ENCODE measurements at places on chromosomes 2 and 18.

GRCh38 chr2:49924044-49924817, 769.9 kb upstream of the FSHR start:
- no peak for DNase-seq

- DNase-seq, result no peak
Observed at GRCh38 chr2:107592280-107592624, 234.4 kb upstream of the RGPD4 start.

- DNase-seq, result no peak
Observed at GRCh38 chr18:28650860-28651259, 473.9 kb upstream of the CDH2 start.

- no peak for DNase-seq
Observed at GRCh38 chr18:30971338-30971956, 71.1 kb downstream of the DSC3 start.

- no peak for DNase-seq
Observed at GRCh38 chr2:151792589-151792988, 35.6 kb downstream of the ARL5A start.

GRCh38 chr2:185857691-185858090, 119.1 kb downstream of the FSIP2 start:
- DNase-seq, result no peak

DNA sequence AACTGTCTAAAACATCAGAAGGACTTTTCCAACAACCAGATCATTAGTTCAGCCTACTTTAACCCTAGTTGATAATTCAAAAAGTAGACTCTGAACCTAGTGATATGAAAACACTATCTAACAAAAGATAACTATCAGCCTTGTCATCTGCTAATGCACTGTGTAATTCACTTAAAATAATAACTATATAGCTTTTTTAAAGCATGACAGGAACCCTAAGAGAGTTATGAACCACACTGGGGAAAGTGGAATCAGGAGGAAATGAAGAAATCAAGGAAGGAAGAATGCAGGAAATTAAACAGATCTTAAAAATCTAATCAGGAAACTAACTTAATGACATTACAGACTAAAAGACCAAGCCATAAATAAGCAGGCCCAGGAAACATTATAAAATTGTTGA, 9.0 kb downstream of the B4GALT6 start:
- no peak for DNase-seq

DNA sequence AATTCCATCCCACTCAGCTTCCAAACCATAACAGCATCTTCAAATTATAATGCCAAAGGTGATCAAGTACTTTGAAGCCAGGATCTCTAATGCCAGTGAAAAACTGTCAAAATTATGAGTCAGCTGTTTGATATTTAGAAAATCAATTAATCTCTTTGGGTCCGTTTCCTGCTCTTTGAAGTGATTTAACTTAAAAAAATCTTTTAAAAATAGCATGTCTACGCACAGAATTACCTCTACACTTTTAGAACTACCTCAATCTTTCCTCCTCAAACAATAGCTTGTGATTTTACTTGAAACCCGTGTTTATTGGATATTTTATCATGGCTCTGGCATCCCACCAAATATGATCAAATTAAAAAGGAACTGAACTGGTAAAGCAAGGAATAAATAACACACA, 31.3 kb upstream of the TANK start:
- DNase-seq, result no peak

GRCh38 chr18:76970770-76971559, 148.6 kb downstream of the ZNF236 start:
- no peak for DNase-seq

Measured in NCI-H524 treated with DMSO at 0.1 percent for 48 hours (cell line).